Activated naive CD4-positive, alpha-beta T cell treated with anti-CD3 and anti-CD28 coated beads, Interleukin-2, amount 10 ng/mL, durations not matched to agents 7 days and 5 days (primary cell): ENCODE measurements at places on chromosomes 7 and 10.
A peak's percentile ranks its signal among the peaks of the same experiment; 100 is the strongest.

DNA sequence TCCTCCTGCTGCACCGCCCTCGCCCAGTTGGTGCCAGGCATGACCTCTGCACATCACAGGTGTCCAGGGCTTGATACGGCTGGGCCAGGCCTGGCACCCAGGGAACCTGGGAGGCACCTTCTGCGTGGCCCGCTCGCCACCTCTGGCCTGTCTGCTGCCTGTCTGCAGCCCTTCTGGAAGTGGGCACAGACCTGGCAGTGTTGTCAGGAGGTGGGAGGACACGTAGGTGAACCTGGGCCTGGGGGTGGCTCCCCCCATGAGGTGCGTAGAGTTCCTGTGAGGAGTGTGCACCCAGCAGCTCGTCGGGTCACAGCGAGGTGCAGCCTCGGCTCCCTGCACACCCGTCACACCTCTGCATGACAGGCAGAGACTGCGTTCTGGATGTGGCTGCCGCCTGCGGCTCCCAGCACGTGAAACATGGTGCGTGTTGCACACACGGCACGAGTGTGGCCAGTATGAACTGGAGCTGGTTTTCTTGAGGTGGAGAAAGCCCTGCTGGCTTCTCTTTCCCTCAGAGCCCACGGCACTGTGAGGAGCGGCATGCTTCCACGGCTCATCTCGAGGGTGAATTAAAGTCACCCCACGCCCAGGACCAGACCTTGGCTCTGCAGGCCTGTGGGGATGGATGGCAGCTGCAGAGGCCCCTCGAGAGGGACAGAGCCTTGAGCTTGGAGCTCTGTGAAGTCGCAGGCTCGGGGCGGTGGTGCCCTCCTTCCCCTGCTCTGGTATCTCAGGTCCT lies 24.8 kb downstream of the INPP5A start:
- H3K27me3 ChIP-seq: peaks cover 3% of the 10 kb centered on the region
- no peak overlapping the region for H3K4me3 ChIP-seq
- H3K27ac ChIP-seq: no peak overlapping the region
- no peaks in the 10 kb centered on the region for H3K36me3 ChIP-seq
- DNase-seq: no peak

GRCh38 chr7:145331522-145331921 lies 495.7 kb upstream of the TPK1 start:
- no peak for DNase-seq
- no peaks in the 10 kb centered on the region for H3K27me3 ChIP-seq
- no peak overlapping the region for H3K4me3 ChIP-seq
- H3K36me3 ChIP-seq: no peaks in the 10 kb centered on the region

DNA sequence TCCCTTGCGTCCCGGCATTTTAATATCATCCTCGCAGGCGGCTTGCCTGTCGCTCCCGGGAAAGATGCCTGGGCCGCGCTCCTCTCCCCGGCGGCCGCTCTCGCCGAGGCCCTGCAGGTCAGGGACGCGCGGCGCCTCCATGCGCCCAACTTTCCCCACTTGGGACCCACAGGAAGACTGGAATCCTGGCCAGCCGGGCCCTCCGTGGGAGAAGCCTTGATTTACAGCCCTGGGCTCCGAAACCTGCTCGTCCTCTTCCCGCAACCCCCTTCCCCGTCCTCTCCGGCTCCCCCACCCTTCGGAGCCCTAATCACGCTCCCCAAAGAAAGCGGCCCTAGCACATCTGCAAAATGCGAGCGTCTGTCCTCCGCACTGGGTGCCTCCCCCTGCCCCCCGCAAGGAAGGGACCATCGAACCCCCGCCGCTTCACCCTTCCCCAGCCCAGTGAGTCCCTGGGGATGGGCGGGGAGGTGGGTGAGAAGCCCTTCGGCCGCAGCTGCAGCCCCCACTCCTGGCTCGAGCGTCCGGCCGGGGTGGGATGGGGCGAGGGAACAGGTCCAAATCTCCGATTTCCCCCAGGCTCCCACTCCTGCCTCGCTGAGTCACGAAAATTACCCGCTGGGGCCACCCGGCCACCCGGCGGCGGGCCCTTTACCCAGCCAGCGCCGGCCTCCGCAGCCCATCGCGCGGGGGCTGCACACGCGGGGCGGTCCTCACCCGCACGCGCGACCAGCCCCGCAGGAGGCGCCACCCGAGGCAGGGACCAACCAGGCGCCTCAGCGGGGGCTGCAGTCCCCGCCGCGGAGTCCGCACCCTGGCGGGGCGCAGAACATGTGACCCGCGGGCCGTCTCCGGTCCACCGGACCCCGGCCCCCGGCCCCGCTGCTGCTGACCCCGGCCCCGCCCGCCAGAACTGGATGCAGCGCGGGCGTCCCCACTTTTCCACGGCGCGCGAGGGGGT lies 695 bp downstream of the HSPA12A start:
- peaks cover 4% of the 10 kb centered on the region for H3K4me1 ChIP-seq
- peaks cover 84% of the 10 kb centered on the region for H3K27me3 ChIP-seq
- peaks cover 2% of the 10 kb centered on the region for H3K36me3 ChIP-seq

DNA sequence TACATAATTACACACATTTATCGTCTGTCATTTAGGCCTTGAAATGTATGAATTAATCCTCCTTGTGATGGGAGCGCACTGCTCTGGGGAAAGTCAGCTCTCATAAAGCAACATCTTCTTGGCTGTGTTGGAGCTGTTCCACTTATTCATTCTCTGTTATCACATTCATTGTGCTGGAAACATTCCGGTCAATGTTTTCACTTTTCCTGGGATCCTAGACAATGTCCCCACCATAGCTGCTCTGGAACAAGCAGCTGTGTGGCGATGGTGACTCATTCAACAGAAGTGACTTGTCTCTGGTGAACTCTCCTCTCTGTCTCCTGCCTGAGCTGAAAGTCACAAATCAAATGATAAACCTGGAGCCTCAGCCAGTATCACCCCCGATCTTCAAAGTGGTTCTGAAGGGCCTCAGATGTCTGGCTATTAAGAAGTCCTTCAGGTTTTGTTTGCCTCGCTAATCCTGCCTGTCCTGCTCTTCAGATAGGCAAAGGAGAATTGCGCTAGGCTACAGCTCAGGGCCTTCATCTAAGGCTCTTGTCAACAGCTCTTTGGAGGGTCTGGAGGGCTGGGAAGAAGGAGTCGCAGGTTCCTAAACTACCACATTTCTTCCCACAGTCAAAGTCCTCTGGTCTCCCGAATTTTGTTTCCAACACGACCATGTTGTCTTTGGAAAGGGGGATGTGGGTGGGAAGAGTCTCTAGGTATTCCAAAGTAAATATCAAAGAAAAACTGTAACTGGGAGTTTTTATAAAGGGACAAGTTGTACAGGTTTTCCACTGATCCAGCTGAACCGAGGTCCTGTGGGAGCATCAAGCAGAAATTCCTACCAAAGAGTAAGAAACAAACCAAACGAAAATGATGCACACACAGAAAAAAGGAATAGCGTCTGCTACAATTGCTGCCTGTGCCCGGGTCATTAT lies 29.3 kb downstream of the KLF6 start:
- H3K4me1 ChIP-seq: peaks cover 60% of the 10 kb centered on the region
- H3K27ac ChIP-seq: no peak overlapping the region
- H3K36me3 ChIP-seq: peaks cover under 1% of the 10 kb centered on the region
- DNase-seq: no peak
- no peaks in the 10 kb centered on the region for H3K27me3 ChIP-seq
- no peak overlapping the region for H3K4me3 ChIP-seq

GRCh38 chr10:74704629-74705357 lies 121.6 kb upstream of the KAT6B start:
- H3K4me3 ChIP-seq: no peak overlapping the region
- DNase-seq: no peak
- no peaks in the 10 kb centered on the region for H3K4me1 ChIP-seq
- H3K36me3 ChIP-seq: peaks cover 10% of the 10 kb centered on the region
- no peaks in the 10 kb centered on the region for H3K27me3 ChIP-seq

- DNase-seq: no peak
- no peak overlapping the region for H3K4me3 ChIP-seq
- peaks cover 7% of the 10 kb centered on the region for H3K4me1 ChIP-seq
- peaks cover 4% of the 10 kb centered on the region for H3K27me3 ChIP-seq
- no peak overlapping the region for H3K27ac ChIP-seq
Measured at GRCh38 chr10:124515244-124515970, 53.8 kb downstream of the LHPP start.

- H3K4me1 ChIP-seq: no peaks in the 10 kb centered on the region
- H3K36me3 ChIP-seq: no peaks in the 10 kb centered on the region
- no peak within 1 kb of the TSS for H3K27ac ChIP-seq
- no peak within 1 kb of the TSS for H3K4me3 ChIP-seq
- DNase-seq: no peak
Measured at GRCh38 chr7:37683246-37684120, at the start of gene GPR141. Gene GPR141, plus strand, starts transcription at chr7:37683766. Its CDS starts 56,628 bp downstream, at chr7:37740394.

- H3K36me3 ChIP-seq: peaks cover 2% of the 10 kb centered on the region
- H3K27ac ChIP-seq: peak overlapping the region; percentile 77
- DNase-seq: peak; percentile 43
- no peak overlapping the region for H3K4me3 ChIP-seq
Measured at GRCh38 chr7:132666071-132666773, 90.0 kb upstream of the PLXNA4 start.

GRCh38 chr7:603152-603951 lies 83.7 kb upstream of the PDGFA start:
- DNase-seq: peak; percentile 32
- H3K36me3 ChIP-seq: peaks cover 25% of the 10 kb centered on the region
- H3K4me1 ChIP-seq: peaks cover 65% of the 10 kb centered on the region
- peak overlapping the region; percentile 99 for H3K27ac ChIP-seq
- H3K4me3 ChIP-seq: peak overlapping the region; percentile 21

DNA sequence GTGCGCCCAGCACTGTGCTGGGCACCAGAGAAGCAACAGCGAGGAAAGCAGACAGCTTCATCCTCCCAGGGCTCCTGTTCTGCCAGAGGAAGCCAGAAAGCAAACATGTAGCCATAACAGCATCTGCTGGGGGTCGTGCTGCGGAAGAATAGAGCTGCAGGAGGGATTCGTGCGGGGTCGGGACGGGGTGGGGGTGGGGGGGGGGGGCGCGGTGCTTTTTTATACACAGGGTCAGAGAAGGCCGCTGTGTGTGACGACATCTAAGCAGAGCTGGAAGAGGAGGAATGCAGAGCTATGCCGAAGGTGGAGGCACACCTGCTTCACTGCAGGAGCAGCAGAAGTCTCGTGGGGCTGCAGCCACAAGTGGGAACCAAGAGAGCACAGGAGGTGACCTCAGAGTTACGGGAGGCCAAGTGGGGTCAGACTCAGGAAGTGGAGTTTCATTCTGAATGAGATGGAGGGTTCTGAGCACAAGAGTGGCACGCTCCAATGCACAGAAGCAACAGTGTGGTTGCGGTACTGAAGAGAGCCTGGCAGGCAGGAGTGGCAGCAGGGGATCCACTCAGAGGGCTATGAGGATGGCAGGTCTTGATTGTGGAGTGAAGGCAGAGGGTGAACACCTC lies 11.1 kb downstream of the PKD1L1 start:
- no peak overlapping the region for H3K4me3 ChIP-seq
- DNase-seq: peak; percentile 24
- no peak overlapping the region for H3K27ac ChIP-seq
- H3K36me3 ChIP-seq: no peaks in the 10 kb centered on the region

- H3K4me1 ChIP-seq: peaks cover 6% of the 10 kb centered on the region
- H3K27ac ChIP-seq: no peak overlapping the region
- DNase-seq: no peak
- no peak overlapping the region for H3K4me3 ChIP-seq
Measured at GRCh38 chr10:74103560-74104258, 46.9 kb downstream of the AP3M1 start.

- H3K4me1 ChIP-seq: no peaks in the 10 kb centered on the region
- no peak overlapping the region for H3K27ac ChIP-seq
- no peaks in the 10 kb centered on the region for H3K27me3 ChIP-seq
- no peak overlapping the region for H3K4me3 ChIP-seq
- no peaks in the 10 kb centered on the region for H3K36me3 ChIP-seq
- DNase-seq: no peak
Measured at GRCh38 chr10:35789996-35790395, 147.9 kb upstream of the FZD8 start.

GRCh38 chr10:12829831-12830390 lies 171.6 kb downstream of the CCDC3 start:
- H3K4me3 ChIP-seq: no peak overlapping the region
- H3K27ac ChIP-seq: no peak overlapping the region
- H3K27me3 ChIP-seq: no peaks in the 10 kb centered on the region
- H3K36me3 ChIP-seq: peaks cover 1% of the 10 kb centered on the region

- no peak overlapping the region for H3K27ac ChIP-seq
- no peak overlapping the region for H3K4me3 ChIP-seq
- no peak for DNase-seq
- H3K4me1 ChIP-seq: peaks cover 2% of the 10 kb centered on the region
- no peaks in the 10 kb centered on the region for H3K36me3 ChIP-seq
Measured at GRCh38 chr10:113494761-113495160, 58.1 kb upstream of the HABP2 start.

- H3K4me3 ChIP-seq: no peak overlapping the region
- H3K4me1 ChIP-seq: peaks cover 57% of the 10 kb centered on the region
- H3K27me3 ChIP-seq: no peaks in the 10 kb centered on the region
- no peaks in the 10 kb centered on the region for H3K36me3 ChIP-seq
- no peak overlapping the region for H3K27ac ChIP-seq
Measured at GRCh38 chr10:14652067-14652466, 122.6 kb downstream of the FAM107B start.

DNA sequence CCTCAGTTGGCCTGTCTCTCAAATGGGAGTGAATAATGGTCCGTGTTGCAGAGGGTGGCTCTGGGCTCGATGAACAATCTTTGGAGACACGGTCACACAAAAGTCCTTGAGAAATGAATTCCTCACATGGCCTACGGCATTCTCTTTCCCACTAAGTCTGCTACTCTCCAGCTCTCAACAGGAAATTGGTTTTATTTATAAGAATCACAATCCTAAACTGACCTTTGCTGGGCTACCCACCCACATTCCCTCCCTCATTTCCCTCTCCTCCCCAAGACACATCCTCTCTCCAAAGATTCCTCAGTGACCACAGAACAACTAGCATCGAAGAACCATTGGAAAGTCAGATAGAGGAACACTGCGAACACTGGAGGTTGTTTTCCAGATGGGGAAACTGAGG lies 4.7 kb downstream of the AFAP1L2 start:
- no peaks in the 10 kb centered on the region for H3K36me3 ChIP-seq
- H3K4me3 ChIP-seq: no peak overlapping the region
- DNase-seq: no peak

DNA sequence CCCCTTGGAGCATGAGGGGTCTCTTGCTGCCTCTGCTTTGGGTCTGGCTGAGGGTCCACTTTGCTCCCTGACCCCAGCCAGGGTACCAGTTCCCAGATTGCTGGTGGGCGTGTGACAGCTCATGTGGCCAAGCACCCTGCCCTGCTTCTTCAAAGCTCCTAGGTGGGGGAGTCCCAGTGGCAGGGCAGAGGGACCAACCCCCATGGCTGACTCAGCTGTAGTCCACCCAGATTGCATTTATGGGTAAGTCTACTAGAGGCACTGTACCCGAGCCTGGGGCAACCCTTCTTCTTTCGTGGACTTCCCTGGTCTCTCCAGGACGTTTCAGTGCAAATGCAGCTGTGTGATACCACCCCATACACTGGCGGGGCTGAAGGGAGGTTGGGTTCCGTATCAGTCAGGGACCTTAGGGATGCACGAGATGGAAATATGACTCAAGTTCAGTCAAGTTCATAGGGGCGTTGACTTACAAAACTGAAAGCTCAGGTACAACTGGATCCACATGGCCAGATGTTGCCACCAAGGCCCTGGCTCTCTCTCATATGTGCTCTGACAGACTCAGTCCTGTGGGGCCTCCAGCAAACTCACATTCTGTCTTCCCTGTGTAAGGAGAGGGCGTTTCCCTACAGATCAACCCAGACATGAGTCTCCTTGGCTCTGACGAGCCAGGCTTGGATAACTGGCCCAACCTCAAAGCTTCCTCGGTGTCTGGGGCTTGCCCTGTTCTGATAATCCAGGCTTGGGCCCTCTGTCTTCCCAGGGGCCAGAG lies 13.6 kb downstream of the PTPRE start:
- no peaks in the 10 kb centered on the region for H3K36me3 ChIP-seq
- H3K27me3 ChIP-seq: peaks cover 16% of the 10 kb centered on the region
- no peak overlapping the region for H3K4me3 ChIP-seq
- no peak for DNase-seq
- no peaks in the 10 kb centered on the region for H3K4me1 ChIP-seq
